ENCODE measurements at places on chromosomes 4 and X.

DNA sequence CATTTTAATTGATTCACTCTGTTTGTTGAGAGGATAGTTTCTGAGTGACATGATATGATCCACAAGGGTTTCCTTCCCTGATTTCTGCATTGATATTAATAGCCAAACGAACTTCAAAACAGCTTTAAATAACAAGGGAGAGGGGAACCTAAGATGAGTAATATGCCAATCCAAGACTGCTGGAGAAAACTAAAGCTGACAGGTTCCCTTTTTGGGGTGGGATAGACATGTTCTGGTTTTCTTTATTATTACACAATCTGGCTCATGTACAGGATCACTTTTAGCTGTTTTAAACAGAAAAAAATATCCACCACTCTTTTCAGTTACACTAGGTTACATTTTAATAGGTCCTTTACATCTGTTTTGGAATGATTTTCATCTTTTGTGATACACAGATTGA lies 182.2 kb downstream of the AR start:
- no peak for DNase-seq

DNA sequence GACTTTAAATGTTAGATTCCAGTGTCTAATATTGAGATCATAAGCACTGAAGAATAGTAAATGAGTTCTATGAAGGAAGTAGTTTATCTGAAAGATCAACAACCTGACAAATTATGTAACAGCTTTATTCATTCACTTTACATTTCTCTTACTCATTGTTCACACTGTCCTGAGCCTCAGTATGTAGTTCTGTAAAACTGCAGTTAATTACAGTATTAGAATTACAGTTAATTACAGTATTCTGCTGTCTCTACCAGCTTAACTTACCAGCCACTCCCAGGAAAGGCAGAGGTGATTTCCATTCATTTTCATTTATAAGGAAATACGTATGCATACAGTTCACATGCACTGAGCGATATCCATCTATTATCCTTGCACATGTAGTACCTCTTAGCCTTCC lies 32.7 kb downstream of the NFKB1 start:
- DNase-seq: no peak

- peak; percentile 75 for DNase-seq
Measured at GRCh38 chr4:155543126-155543765, 123.4 kb upstream of the GUCY1A1 start.

GRCh38 chr4:121108557-121108956 lies 36.2 kb upstream of the NDNF start:
- no peak for DNase-seq

GRCh38 chrX:10051866-10052480 lies 84.8 kb downstream of the CLDN34 start:
- peak; percentile 46 for DNase-seq

GRCh38 chrX:20147561-20147960 lies 5.9 kb upstream of the EIF1AX start:
- no peak for DNase-seq

- no peak for DNase-seq
Measured at GRCh38 chr4:53659112-53659511, 67.8 kb upstream of the LNX1 start.

GRCh38 chr4:55458164-55458563 lies 62.4 kb downstream of the TMEM165 start:
- no peak for DNase-seq

GRCh38 chr4:55032179-55032578 lies 93.2 kb downstream of the KDR start:
- no peak for DNase-seq

- no peak for DNase-seq
Measured at GRCh38 chrX:74853255-74853654, 72.0 kb downstream of the NEXMIF start.

GRCh38 chrX:130497531-130497930 lies 95.7 kb downstream of the RBMX2 start:
- DNase-seq: no peak

- DNase-seq: no peak
Measured at GRCh38 chr4:78613522-78614321, 62.2 kb downstream of the ANXA3 start.

DNA sequence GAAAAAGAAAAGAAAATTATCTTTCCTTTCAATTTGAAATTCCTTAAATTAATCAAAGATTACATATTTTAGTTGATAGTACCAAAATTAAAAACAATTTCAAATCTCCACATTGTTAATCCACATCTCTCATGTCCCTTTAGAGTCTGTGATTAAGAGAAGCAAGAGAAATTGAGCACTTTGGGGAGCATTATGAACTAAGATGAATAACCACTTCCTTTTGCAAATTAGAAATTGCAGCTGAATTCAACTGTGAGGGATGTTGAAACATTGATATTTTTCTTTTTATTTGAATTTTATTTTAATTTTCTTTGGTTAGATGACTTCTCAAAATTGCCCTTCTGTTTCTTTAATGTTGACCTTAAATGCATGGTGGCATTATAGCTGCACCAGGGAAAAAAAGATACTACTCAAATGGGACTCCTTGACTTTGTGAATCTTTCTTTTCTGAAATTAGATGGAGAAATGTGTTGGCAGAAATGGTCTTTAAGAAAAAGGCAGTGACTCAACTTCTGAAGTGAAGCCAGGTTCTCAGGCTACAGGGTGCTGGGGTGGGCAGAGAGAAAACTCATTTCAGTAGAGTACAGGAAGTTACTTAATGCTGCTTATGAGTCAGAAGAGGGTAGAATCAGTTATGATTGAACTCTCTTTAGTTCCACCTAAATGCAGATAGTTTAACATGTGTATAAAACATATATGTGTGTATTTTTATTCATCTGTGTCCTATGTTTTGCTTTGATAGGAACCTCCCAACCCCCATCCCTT lies 92.0 kb upstream of the TNIP3 start:
- peak; percentile 85 for DNase-seq

DNA sequence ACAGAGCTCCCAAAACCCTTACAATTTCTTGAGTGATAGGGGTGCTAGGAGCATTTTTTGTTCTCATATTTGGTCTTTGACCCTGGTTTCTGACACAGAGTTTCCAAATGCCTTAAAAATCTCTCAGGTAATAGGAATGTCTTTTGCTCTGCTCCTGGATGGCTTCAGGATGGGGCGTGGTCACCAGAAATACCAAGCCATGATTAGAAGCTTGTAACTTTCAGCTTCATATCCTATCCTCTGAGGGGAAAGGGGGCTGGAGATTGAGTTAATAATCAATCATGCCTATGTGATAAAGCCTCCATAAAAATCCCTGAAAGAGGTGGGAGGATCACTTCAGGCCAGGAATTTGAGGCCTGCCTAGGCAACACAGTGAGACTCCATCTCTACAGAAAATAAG lies 34.6 kb upstream of the IL9R start:
- no peak for DNase-seq

DNA sequence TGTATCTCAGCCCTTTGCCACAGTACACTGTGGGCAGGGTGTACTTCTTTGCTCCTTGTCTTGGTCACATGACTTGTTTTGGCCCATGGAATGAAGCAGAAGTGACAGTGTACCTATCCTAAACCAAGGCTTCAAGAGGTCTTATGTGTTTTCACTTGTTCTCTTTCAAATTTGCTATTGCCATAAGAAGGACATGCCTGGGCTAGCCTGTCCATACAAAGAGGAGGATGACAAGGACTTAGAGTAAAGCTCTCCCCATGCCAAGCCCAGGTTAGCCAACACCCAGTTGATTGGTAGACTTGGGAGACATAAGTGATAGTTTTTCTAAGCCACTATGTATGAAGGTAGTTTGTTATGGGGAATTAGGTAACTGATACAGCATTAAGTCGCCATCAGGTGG lies 141.1 kb upstream of the MID1 start:
- peak; percentile 58 for DNase-seq

Measured in mammary epithelial cell (primary cell).